T-helper 17 cell (primary cell): ENCODE measurements at places on chromosomes 16 and 17. TPM values are rescaled to one million over a fixed set of nuclear protein-coding genes. Genes with fewer than 3 reads are reported as not detected.

- H3K27me3 ChIP-seq: peaks cover 4% of the 10 kb centered on the region
- no peak for DNase-seq
- no peaks in the 10 kb centered on the region for H3K4me1 ChIP-seq
These were observed 223.7 kb upstream of the AXIN2 start for GRCh38 chr17:65785109-65785508.

GRCh38 chr16:28882551-28883160 is 4.4 kb downstream of the ATP2A1 start:
- peaks cover 19% of the 10 kb centered on the region for H3K4me1 ChIP-seq
- H3K27me3 ChIP-seq: peaks cover 15% of the 10 kb centered on the region
- peaks cover 5% of the 10 kb centered on the region for H3K36me3 ChIP-seq
- DNase-seq: no peak
- no peak overlapping the region for H3K27ac ChIP-seq
- H3K4me3 ChIP-seq: no peak overlapping the region

CA10 gene
- total RNA-seq: 0.96 TPM

SEPHS2 gene
- 21.4 TPM for total RNA-seq

PFN1 gene
- 686 TPM for total RNA-seq

ZNF423 gene
- total RNA-seq: not detected

DNA sequence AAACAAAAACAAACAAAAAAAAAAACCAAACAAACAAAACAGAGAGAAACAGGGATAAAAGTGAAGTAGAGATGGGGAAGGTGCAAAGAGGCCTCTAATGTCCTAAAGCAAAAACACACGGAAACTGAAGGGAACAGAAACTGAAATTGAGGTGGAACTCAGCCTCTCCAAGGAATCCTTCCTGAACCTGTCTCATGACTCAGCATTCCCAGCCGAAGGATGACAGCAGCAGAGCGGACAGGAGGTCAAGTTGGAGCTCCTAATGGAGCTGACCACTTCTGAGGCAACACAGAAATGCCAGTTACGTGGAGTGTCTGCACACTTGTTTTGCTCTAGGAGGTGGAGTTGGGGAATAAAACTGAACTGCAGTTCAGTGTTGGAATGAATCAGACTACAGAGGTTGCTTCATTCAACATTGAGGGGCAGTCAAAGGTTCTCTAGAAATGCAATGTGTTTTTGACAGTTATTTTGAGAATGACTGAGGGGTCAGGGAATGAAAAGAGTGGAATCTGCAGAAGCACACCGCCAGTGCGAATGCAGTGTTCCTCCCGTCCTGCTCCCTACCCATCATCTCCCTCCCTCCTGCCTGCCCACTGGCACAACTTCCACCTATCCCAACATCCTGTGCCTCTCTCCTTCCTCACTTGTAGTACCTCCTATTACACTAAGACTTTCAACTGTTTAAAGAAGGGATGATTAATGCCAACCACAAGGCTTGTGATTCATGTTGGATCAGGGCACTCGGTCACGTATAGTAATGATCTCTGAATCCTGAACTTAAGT is 6.3 kb downstream of the UBE2O start:
- no peak for DNase-seq
- H3K36me3 ChIP-seq: peaks cover 6% of the 10 kb centered on the region
- no peak overlapping the region for H3K27ac ChIP-seq
- H3K4me3 ChIP-seq: no peak overlapping the region
- peaks cover 50% of the 10 kb centered on the region for H3K4me1 ChIP-seq
- no peaks in the 10 kb centered on the region for H3K27me3 ChIP-seq

RRAD gene
- 0.67 TPM for total RNA-seq

TMEM235 gene
- not detected for total RNA-seq

SLC5A10 gene
- not detected for total RNA-seq

GRCh38 chr16:51881731-51882130 is 665.2 kb downstream of the TOX3 start:
- no peaks in the 10 kb centered on the region for H3K36me3 ChIP-seq
- H3K27me3 ChIP-seq: no peaks in the 10 kb centered on the region
- no peak for DNase-seq

DNA sequence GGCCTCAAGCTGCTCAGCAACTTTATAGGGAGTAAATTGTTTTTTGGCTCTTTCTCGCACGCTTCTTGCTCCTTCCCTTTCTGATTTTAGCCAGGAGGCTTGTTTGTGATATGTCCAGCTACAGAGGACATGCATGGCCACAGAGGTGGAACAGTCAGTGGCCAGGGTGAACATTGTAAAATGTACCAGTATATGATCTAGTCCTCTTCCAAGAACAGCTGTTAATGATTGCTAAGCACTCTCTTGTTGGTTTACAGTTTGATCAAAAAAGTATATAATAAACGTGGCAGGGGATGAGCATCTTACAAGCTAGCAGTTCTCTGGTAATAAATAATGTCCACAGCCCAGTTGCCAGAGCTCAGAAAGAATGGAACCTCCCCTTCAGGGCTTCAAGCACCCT is 461.7 kb upstream of the DYNLRB2 start:
- DNase-seq: no peak
- no peak overlapping the region for H3K27ac ChIP-seq
- peaks cover 18% of the 10 kb centered on the region for H3K27me3 ChIP-seq
- H3K4me3 ChIP-seq: no peak overlapping the region
- peaks cover 2% of the 10 kb centered on the region for H3K4me1 ChIP-seq

DNA sequence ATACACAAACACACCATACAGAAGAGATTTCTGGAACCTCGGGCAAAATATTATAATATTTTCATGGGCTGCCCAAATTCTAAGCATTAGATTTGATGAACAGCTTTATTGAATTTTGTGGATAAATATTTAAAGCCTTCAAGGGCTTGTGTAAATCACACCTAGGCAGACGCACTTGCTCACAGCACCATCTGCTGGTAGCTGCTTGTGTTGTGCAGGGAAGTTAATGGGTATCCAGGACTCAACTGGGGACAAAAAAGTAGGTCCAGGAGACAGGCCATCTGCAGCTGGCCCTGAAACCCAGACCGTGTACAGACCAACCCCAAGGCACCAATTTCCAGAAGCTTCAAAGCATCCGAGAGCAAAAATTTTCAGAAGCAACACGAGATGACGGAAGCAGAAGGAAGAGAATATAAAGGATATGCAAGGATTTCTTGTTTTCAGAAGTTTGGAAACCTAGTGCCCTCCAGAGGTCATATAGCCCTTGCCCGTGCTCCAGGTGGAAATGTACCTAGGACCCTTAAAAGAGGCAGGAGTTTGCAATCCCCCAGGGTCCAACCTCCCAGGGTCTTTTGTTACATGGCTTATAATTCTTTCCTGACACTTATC is 140.0 kb downstream of the CHD9NB start:
- no peak for DNase-seq
- peaks cover 2% of the 10 kb centered on the region for H3K4me1 ChIP-seq
- peaks cover 14% of the 10 kb centered on the region for H3K27me3 ChIP-seq
- H3K4me3 ChIP-seq: no peak overlapping the region
- H3K36me3 ChIP-seq: peaks cover 5% of the 10 kb centered on the region

ATP1B2 gene
- total RNA-seq: 0.15 TPM

CCL3 gene
- 5.8 TPM for total RNA-seq

DNA sequence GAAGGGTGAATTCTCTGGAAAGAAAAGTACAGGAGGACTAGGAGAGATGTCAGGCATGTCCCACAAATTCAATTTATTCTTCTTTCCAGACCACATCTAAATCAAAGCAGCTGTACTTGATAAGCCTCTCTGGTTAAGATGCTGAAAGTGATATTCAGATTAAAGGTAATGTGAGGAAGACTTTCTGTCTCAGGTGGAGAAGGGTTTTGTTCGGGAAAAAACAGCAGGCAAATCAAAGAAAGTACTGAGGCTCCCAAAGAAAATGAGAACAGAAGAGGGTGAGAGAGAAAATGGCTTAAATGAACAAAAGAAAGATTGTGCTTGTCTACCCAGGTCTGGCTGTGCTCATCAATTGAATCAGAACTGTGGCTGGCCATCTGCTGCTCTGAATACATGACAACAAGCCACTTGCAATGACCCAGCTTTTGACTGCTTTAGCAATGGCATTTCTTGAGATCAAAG is 55.6 kb downstream of the MMD start:
- no peak overlapping the region for H3K27ac ChIP-seq
- peaks cover 3% of the 10 kb centered on the region for H3K4me1 ChIP-seq
- H3K4me3 ChIP-seq: no peak overlapping the region

- peaks cover 2% of the 10 kb centered on the region for H3K36me3 ChIP-seq
- H3K27me3 ChIP-seq: peaks cover 69% of the 10 kb centered on the region
- DNase-seq: no peak
- H3K4me3 ChIP-seq: peak overlapping the region; percentile 25
These were observed 18.7 kb upstream of the JPH3 start for GRCh38 chr16:87583453-87584131.

DNA sequence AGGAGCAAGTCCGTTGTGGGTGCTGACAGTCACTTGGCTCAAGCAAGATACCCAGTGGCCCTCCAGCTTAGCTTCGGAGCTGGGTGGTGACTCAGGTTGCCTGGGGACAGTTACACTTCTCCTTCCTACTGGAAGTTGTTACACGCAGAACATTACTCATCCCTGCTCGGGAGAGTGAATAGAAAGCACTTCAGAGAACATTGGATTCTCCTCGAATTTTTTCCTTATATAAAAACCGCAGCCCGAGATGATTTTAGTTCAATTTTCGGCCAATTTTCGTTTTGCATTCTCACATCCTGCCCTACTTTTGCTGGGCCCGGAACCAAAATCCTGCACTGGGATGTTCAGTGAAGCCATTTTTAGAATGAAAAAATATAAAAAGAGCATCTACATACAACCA is 99.7 kb downstream of the ELAC2 start:
- H3K4me3 ChIP-seq: no peak overlapping the region
- no peaks in the 10 kb centered on the region for H3K4me1 ChIP-seq
- H3K36me3 ChIP-seq: no peaks in the 10 kb centered on the region
- H3K27ac ChIP-seq: no peak overlapping the region
- H3K27me3 ChIP-seq: no peaks in the 10 kb centered on the region
- DNase-seq: no peak

DNA sequence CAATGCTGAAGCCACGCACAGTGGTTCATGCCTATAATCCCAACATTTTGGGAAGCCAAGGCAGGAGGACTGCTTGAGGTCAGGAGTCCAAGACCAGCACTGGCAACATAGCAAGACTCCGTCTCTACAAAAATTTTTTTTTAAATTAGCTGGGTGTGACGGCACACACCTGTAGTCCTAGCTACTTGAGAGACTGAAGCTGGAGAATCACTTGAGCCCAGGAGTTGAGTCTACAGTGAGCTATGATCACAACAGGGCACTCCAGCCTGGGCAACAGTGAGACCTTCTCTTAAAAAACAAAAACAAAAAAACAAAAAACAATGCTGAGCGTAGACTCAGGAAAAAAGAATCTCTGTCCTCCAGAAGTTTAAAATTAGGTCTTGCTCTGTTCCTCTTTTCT is 6.1 kb downstream of the GNA13 start:
- H3K4me1 ChIP-seq: peaks cover 44% of the 10 kb centered on the region
- H3K27ac ChIP-seq: peak overlapping the region; percentile 94
- DNase-seq: no peak
- H3K4me3 ChIP-seq: no peak overlapping the region
- H3K27me3 ChIP-seq: no peaks in the 10 kb centered on the region
- H3K36me3 ChIP-seq: peaks cover 13% of the 10 kb centered on the region

- H3K4me3 ChIP-seq: peak overlapping the region; percentile 100
- peak overlapping the region; percentile 96 for H3K27ac ChIP-seq
- DNase-seq: no peak
- peaks cover 12% of the 10 kb centered on the region for H3K36me3 ChIP-seq
These were observed 682 bp downstream of the XAF1 start for GRCh38 chr17:6756425-6757031.

AXIN2 gene
- total RNA-seq: 28.4 TPM

ZNF624 gene
- 4.0 TPM for total RNA-seq

PHF12 gene
- total RNA-seq: 164 TPM
